IPS DF 6.9 (cell line): ENCODE measurements at places on chromosomes 12 and 14.

GRCh38 chr14:20583908-20584307, 3.9 kb downstream of the RNASE11 start:
- no peak for DNase-seq

- no peak for DNase-seq
Measured at GRCh38 chr14:40280652-40281051, 848.4 kb upstream of the FBXO33 start.

GRCh38 chr14:22474730-22475351, 114.2 kb downstream of the DAD1 start:
- DNase-seq, result no peak

GRCh38 chr12:46886541-46887041, 60.8 kb upstream of the SLC38A4 start:
- DNase-seq, result no peak

DNA sequence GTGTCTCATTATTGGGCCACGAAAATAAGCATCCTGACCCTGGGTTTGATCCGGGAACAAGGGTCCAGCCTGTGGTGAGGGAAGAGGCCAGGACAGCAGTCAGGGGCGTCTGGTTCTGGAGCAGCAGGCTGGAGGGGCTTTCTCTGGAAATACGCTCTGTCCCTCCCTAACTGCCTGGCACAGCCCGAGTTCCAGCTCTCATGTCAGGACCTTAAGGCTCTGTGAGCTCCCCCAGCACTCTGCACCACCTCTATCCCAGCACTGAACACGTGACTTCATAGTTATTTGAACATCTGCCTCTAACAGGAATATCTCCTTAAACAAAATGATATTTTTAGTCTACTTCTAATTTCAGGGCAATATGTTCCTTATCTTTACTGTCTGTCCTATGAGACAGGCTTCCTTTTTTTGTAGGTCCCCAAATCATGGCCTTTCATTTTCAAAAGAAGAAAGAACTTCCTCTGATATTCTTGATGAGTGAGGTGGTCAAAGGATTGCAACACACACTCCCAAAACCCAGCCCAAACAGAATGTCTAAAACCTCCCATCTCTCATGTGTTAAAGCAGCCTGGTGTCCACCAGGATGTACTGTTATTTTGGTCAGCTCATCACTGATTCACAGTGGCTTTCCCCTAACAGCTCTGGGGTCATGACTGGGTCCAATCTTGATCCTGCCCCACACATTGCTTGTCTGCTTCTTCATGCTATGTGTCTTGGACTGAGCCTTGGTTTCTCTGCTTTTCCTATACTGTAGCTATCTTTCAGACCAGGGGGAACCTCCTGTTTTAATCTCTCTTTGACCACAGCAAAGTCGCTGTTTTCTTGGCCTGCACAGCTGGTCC, 9.7 kb downstream of the AQP6 start:
- DNase-seq, result no peak

DNA sequence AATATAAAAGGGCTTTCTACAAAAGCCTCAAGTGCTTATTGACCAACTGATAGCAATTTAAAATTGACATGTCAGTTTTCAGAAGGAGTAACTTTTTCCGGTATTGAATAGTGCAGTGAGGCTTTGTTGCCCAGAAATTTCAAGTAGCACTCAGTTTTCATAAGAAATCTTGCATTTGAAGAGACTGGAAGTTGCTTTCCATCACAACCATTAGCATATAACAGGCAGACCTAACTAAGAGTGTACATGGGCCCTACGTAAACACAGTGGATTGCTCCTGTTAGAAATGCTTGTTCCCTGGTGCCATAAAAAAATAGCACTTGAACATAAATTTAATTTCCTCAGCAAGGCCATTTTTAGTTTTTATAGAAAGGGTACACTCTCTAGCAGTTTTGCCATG, 117.9 kb downstream of the TMTC2 start:
- no peak for DNase-seq

DNA sequence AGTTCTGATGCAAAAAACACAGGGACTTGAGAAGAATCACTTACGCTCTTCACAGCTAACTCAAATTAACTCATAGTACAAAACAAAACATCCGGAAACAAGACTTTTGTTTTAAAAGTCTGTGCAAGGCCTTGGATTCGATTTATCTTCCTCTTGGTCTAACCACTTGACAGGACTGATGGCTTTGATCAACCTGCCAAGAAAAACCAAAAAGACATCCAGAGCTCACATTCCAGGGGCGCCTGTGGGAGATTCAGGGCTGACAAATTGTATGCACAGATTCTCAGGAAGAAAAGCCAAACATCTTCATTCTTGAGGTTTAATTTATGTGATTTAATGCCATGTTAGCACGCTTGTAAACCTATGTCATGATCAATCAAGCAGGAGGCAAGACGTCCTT, 129.1 kb upstream of the TMCC3 start:
- DNase-seq, result no peak

DNA sequence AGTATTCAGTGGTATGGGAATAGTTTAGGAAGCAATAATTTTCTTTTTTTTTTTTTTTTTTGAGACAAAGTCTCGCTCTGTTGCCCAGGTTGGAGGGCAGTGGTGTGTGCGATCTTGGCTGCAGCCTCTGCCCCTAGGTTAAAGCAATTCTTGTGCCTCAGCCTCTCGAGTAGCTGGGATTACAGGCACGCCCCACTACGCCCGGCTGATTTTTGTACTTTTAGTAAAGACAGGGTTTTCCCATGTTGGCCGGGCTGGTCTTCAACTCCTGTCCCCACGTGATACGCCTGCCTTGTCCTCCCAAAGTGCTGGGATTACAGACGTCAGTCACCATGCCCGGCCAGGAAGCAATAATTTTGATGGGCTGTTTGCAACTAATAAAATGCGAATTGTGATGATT, 62.1 kb downstream of the ATG14 start:
- no peak for DNase-seq

- no peak for DNase-seq
Measured at GRCh38 chr12:70910666-70911065, 9.9 kb downstream of the PTPRR start.

- DNase-seq, result no peak
Measured at GRCh38 chr14:76195003-76195402, 43.3 kb downstream of the GPATCH2L start.

DNA sequence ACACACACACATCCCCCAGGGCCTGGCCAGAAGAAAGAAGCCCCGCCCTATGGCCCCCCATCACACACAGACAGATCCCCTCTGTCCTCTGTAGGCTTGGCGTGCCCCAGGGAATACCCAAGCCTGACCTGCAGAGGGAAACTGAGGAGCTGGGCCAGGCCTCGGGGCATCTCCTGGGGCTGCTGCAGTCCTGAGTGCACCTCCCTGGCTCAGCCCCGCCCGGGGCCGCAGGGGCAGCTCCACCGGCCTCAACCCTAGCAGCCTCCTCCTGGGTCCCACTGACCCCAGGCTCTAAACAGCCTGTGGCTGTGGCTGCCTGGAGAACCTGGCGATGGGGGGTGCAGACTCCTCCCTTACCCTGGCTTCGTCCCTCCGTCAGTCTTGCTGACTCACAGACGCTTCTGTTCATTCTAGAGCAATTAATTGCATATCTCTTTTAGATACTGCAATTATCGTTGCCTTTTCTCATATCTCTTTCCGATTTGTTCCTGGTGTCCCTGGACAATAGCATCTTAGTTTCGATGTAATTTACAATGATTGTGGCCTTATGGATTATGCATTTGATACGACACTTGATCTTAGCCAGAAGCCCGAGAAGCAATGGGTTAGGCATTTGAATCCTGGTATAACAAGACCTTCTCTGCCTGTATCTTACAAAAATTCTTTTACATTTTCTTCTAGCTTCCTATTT, 45.8 kb upstream of the EIF5 start:
- DNase-seq, result no peak

GRCh38 chr12:14619741-14620501, 52.2 kb upstream of the PLBD1 start:
- no peak for DNase-seq

DNA sequence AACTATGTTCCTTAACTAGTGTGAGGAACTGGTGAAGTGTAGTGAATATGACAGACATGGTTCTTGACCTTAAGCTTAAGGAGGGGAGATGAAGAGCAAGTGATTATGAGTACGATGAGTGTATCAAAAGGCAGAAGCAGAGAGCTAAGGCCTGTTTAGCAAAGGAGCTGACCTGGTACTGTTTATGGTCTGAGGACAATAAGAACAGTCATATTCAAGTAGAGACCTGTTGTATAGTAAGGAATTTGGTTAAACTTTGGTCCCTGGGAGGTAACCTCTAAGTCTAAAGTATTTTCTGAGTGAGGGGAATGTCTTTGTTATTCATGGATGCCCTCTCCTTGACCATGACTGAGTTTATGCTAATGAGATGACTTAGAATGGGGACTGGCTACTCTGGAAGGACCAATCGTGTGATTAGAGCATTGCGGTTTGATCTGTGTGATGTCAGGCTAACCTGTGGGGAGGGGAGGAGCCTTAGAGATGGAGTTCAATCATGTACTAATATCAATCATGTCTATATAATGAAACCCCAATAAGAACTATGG, 389.3 kb downstream of the BMP4 start:
- DNase-seq, result no peak

- DNase-seq, result no peak
Measured at GRCh38 chr14:23445773-23446172, 10.3 kb upstream of the MYH7 start.
